Stimulated activated CD4-positive, alpha-beta T cell treated with anti-CD3 and anti-CD28 coated beads, TNF-alpha, amount 100 ng/mL, for 48 hours (primary cell): ENCODE measurements at places on chromosomes 12 and 14.

DNA sequence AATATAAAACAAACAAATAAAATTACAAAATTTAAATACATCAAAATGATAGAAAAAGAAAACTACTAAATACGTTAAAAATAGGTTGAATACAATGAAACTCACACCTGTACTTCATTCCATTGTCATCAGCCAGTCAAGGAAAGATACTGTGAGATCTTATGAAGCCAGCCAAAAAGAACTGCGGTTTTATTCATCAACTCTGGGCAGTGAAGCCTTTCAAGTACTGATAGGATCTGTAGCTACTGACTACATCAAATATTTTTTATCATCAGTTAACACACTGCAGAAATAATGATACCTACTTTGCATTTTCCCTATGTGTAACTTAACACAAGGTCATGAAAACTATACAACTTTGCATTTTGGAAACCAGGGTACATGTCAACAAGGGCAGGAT lies 46.3 kb upstream of the FAR2 start:
- DNase-seq, result no peak

GRCh38 chr12:115632308-115632707 lies 645.2 kb downstream of the MED13L start:
- DNase-seq, result no peak

GRCh38 chr14:93715279-93715927 lies 72.9 kb downstream of the PRIMA1 start:
- no peak for DNase-seq

GRCh38 chr12:110917467-110917866 lies 2.9 kb downstream of the MYL2 start:
- DNase-seq, result no peak

DNA sequence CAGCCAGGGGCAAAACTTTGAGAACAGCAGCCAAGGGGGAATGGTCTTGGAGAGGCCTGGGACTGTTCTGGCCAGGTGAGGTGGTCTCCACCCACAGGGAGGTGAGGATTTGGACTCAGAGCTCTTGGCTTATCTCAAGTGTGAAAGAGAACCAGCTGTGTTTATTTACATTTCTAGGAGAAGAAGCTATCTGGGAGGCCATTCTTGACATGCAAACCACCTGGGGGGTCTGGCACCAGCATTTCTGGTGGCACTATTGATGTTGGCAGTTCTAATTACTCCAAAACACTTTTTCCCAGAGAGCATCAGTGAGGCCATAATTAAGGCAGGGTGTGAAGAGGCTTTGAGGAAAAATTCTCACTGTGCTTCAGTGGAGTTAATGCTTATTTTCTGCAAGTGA lies 95.1 kb downstream of the CAND1 start:
- DNase-seq, result no peak

- no peak for DNase-seq
Observed at GRCh38 chr14:39492267-39492666, 60.0 kb upstream of the FBXO33 start.

- DNase-seq, result no peak
Observed at GRCh38 chr12:53603804-53604203, 22.4 kb downstream of the ATF7 start.

GRCh38 chr12:54160769-54161480 lies 27.9 kb downstream of the SMUG1 start:
- DNase-seq, result no peak

GRCh38 chr14:53542732-53543131 lies 389.6 kb upstream of the DDHD1 start:
- DNase-seq, result no peak

GRCh38 chr12:115079760-115080159 lies 395.8 kb upstream of the TBX3 start:
- DNase-seq, result no peak

DNA sequence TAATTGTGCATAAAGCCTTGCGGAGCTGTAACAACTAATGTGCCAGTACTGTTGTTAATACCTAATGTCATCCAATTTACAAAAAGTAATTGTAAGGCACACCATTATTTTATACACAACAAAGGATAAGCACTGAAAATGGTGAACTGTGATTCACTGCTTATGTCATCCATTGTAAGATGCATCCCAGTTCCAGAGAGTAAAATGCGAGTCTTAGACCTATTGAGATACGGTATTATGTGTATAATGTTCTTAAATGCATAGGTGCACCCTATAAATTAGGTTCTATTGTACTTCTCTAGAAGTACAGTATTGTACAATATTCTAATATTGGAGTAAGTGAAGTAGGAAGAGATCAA lies 406 bp downstream of the PARP2 start:
- DNase-seq, result no peak

GRCh38 chr14:99244941-99245563 lies 26.9 kb downstream of the BCL11B start:
- DNase-seq, result no peak

GRCh38 chr14:88196925-88197324 lies 126.1 kb downstream of the KCNK10 start:
- no peak for DNase-seq

GRCh38 chr12:104510145-104510872 lies 53.6 kb downstream of the CHST11 start:
- no peak for DNase-seq

- DNase-seq, result no peak
Observed at GRCh38 chr14:54787261-54787660, 115.4 kb downstream of the GCH1 start.

- DNase-seq, result no peak
Observed at GRCh38 chr12:97223419-97223818, 239.2 kb upstream of the RMST start.

GRCh38 chr12:104903648-104904423 lies 54.3 kb downstream of the SLC41A2 start:
- no peak for DNase-seq

DNA sequence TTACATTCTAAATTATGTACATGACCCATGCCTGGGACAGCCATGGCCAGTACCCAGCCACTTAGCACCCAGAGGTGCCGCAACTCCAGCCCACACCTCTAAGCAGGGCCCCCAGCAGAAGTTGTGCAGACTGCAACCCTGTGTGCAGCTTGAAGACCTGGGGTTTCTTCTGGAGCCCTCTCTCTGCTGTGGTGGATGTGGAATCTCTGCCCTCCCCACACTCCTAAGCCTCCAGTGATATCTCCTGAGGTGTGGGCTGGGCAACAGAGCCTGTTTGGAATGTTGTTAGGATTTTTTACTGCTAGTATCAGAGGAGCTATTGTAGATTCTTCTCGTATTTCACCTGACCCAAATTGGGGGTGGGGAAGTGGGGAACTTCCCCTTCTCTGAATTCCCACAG lies 59.4 kb upstream of the TUNAR start:
- no peak for DNase-seq

GRCh38 chr12:121858662-121859572 lies at the start of gene HPD:
TSS of gene HPD (minus strand) at chr12:121858859. CDS start at chr12:121858823, 36 bp downstream.
- DNase-seq, result no peak

DNA sequence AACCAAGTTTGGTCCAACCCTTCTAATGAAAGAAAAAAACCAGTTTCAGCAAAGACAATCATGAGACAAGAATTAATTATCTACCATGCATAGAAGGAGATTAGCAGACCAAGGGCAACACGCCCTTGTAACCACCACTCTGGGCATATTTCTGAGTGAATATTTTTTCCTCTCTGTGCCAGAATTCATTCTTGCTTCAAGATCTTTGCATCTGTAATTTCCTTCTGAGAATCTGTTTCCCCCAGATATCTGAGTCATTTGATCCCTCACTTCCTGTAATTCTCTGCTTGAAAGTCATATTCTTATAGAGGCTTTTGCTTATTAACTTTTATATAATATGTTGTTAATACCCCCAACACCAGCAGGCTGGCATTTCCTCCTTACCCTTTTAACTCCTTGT lies 243.7 kb downstream of the SLC16A7 start:
- DNase-seq, result no peak

- peak; percentile 73 for DNase-seq
Observed at GRCh38 chr14:23057757-23058653, 685 bp upstream of the CDH24 start.

- DNase-seq, result no peak
Observed at GRCh38 chr12:24499151-24500146, 449.5 kb downstream of the BCAT1 start.

GRCh38 chr12:116959198-116959460 lies 48.4 kb downstream of the FBXW8 start:
- DNase-seq, result no peak

DNA sequence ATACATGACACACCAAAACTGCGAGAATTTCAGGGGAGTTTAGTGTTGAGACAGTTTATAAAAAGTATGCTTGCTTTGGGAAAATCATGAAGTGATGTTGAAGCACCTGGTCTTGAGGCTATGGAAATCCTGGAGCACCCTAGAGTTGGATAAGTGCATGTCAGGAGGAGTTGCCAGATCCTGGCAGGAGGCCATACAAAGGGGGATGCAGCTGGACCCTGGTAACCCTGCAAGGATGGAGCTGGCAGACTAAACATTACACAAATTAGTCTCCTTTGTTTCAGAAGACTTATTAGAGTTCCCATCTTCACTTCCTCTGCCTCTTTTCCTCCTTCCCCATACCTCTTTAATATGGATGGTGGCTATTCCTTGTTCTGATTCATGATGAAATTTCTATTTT lies 907.0 kb downstream of the BCL11B start:
- DNase-seq, result no peak

- no peak for DNase-seq
Observed at GRCh38 chr14:51097287-51097686, 2.4 kb upstream of the TRIM9 start.

GRCh38 chr12:121781998-121782979 lies 11.2 kb downstream of the RHOF start:
- DNase-seq, result no peak

DNA sequence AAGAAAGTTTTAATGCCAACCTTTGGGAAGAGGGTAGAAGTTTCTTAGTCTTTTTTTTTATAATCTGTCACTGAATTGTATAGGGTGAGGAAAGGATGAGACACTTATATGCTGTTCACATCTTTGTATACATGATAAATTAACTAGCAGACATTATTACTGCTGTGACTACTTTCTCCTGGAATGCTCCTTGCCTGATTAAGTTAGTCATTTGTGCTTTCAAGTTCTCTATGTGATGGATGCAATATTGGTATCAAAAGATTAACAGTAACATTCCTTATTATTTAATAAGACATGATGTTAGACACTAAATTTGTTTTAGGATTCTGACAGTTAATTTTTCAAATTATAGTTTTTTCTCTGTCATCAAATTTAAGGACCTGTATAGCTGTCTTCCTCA lies 223.4 kb upstream of the GARIN2 start:
- DNase-seq, result no peak

DNA sequence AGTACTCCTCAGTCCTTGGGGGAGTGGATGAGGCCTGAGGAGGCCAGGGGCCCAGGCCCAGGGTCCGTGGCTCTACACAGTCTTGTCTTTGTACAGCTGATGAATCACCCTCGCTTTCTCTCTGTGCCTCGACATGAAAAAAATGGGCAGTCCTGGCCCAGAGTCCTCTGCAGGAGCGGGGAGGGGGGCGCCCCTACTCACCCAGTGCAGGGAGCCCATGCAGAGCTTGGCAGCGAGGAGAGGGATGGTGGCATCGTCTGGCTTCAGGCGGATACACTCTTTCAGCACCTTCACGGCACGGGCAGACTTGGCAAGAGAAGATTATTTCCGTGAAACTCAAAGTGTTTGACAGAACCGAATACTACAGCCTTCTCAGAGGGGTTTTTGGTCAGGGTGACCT lies 159.3 kb downstream of the TTC7B start:
- DNase-seq, result no peak

GRCh38 chr14:36451310-36452065 lies 68.5 kb downstream of the NKX2-1 start:
- DNase-seq, result no peak

DNA sequence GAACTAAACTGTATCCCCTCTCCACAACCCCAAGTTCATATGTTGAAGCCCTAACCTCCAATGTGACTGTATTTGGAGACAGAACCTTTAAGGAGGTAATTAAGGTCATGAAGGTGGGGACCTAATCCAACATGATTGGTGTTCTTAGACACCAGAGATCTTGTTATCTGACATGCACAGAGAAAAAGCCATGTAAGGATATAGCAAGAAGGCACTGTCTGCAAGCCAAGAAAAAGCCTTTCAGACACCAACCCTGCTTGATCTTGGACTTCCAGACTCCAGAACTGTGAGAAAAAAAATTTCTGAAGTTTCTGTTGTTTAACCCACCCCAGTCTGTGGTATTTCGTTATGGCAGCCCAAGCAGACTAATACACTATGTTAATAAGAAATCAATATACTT lies 62.2 kb upstream of the CFL2 start:
- no peak for DNase-seq

- DNase-seq, result no peak
Observed at GRCh38 chr12:60278209-60278608, 682.4 kb downstream of the SLC16A7 start.

DNA sequence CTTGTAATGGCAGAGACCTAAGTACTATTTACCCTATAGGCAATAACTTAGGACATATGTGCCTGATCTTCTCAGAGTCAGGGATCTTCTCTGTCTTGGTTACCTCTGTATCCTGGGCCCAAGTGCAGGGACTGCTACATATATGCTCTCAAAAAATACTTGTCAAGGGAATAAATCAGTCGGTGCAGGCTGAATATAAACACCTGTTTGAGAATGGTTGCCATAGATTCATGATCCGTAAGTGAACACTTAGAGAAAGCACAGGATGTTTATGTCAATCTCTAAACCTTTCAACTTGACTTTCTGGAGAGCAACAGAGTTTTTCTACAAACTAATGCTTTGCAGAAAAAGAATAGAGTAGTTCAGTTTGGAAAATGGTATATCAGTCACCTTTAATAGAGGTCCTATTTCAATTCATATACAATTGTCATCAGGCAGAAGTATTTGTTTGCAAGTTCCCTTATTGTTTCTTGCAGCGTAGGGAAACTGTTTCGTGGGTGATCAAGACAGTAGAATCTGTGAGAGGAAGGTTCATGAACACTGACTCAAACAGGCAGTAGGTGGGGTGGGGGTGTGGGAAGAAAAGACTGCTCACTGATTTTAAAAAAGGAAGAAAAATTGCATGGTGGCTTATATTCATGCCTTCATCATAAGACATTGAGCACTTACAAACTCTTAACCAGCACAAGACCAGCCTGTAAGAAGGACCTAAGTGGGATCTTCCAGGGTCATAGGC lies 6.0 kb upstream of the UBE2N start:
- peak; percentile 12 for DNase-seq

DNA sequence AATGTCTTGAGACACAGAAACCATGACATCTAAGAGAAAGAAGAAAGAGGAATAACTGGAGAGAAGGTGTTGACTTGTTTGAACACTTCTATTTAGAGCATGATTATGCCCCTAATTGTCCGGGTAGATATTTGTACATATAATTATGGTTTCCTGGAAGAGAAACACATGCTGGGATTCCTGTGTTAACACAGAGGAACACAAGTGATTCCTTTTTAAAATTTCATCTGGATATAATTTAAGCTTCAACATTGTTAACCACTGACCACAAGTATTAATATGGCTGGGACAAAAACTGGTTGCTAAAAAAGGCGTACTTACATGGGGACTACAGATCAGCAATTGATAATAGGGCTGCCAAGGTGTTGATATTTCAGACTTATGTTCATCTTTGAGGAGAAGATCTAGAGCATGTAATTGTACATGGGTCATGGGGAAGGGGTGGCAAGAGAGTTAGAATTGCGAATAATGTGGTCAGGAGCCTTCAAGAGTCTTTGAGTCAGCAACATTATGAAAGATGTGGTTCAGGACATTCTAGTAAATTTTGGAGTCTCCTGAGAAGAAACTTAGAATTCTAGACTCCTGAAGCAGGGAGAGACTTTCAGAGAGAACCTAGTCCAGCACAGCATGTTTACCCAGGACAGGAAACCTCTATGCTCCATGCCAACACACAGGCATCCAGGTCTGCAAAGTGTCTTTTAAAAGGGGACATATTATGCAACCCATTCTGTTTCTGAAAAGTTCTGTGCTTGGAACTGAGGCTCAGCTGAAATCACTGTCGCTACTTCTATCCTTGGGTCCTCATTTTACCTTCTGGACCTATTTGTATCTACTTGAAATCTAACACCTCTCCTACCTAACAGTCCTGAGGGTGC lies 56.5 kb downstream of the SLC38A1 start:
- no peak for DNase-seq
